Midbrain (tissue), 1 donor: ENCODE measurements at places on chromosomes 7 and 10.

- no peak for DNase-seq
Measured at GRCh38 chr10:127687548-127687947, 49.4 kb upstream of the FOXI2 start.

GRCh38 chr10:88865281-88865876, 13.7 kb upstream of the ANKRD22 start:
- no peak for DNase-seq

- DNase-seq: peak; percentile 43
Measured at GRCh38 chr10:69629897-69630650, at the start of gene FAM241B. Gene FAM241B, plus strand, starts transcription at chr10:69630247. Its CDS starts 1,497 bp downstream, at chr10:69631744.

GRCh38 chr7:27251652-27252590, 9.3 kb downstream of the EVX1 start:
- no peak for DNase-seq
